Left ventricle myocardium inferior (tissue), 1 donor: ENCODE measurements at places on chromosomes 5 and 9.
A peak's percentile ranks its signal among the peaks of the same experiment; 100 is the strongest.

DNA sequence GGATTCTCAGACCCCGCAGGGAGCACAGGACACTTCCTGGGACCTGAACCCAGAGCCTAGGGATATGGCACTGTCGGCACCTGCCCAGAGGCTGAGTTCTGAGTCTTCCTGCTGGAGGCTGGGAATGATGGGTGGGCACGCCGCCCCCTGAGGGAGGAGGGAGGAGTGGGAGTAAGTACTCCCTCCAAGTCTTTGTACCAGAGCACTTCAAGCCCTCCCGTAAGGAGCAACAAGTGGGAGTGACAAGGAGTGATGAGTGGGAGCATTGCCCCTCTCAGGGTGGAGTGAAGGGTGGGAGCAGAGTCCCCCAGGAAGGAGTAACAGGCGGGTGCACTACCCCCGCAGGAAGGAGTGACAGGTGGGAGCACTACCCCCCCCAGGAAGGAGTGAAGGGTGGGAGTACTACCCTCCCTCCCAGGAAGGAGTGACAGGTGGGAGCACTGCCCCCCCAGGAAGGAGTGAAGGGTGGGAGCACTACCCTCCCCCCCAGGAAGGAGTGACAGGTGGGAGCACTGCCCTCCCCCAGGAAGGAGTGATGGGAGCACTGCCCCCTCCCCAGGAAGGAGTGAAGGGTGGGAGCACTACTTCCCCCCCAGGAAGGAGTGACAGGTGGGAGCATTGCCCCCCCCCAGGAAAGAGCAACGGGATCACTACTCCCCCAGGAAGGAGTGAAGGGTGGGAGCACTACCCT is 100.1 kb downstream of the CACNA1B start:
- DNase-seq, result no peak

- no peak for DNase-seq
Measured at GRCh38 chr5:96177303-96177869, 215.7 kb upstream of the ELL2 start.

DNA sequence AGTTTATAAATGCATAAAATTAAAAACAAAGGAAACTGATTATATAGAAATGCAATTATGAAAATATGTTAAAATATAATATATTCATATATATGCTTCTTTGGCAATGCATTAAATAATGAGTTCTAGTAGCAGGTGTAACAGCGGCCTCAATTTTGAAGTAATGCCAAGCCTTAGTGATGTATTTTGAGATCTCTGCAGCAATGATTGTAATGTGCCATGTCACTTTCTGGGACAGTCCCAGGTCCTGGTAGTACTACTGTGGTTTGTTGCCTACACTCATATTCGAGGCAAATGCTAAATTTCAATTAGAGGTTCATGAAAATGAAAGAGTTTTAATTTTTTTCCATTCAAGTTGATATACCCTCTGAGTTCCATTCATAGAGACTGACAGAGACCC is 75.8 kb upstream of the ORM1 start:
- DNase-seq, result no peak

GRCh38 chr5:131239686-131240085 is 24.2 kb upstream of the CDC42SE2 start:
- DNase-seq, result no peak

- no peak for DNase-seq
Measured at GRCh38 chr5:59728356-59728755, 165.2 kb downstream of the PDE4D start.

- no peak for DNase-seq
Measured at GRCh38 chr5:79560771-79561524, 47.0 kb upstream of the HOMER1 start.

DNA sequence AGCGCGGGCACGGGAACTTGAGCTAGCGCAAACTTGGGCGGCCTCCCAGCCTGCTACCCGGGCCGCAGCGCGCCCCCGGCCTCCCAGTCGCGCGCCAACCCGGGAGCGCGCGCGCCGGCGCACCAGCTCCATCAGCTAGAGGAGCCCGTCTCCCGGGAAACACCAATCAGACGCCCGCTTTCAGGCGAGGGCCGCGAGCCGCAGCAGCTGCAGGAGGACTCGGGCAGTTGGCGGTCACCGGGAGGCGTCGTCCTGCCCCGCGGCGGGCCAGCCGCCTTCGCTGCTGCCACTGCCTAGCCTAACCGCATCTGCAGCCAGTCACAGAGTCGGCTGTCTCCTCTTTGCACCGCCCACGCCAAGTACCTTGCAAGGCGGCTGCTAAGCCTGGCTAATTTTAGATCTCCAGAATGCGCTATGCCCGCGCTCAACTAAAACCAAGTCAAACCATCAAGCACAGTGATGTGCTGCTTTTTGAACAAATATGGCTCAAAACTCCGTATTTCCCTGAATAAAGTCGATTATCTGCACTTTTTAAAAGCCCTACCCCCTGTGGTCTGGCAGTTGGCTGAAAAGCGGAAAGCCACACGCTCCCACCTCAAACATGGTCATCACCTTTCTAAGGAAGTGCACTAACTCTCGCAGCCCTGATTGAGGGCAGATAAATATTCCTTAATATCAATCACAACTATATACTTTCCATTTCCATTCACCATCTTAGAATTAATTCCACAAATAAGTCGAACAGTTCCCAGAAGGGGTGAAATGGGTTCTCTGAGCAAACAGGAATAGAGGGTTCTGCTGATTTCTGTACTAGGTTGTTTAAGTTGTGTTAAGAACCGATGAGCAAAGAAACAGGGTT is 221.8 kb downstream of the MEF2C start:
- no peak for DNase-seq

DNA sequence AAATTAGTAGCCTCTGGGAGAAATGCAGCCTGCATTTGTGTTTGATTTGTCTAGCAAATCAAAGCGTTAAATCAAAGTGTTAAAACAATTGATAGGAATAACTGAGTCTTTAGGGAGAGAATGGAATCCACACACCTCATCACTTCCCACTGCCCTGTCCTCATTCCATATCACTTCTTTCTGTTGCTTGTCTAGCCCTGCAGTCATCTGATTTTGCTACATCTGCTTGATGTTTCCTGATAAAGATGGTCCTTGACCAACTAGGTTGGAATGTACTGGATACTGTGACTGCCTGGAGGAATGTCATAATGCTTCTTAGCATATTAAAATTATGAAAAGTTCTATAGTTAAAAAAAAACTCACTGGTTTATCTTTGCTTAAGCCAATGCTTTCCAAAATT is 119.9 kb downstream of the DOCK2 start:
- DNase-seq, result no peak

DNA sequence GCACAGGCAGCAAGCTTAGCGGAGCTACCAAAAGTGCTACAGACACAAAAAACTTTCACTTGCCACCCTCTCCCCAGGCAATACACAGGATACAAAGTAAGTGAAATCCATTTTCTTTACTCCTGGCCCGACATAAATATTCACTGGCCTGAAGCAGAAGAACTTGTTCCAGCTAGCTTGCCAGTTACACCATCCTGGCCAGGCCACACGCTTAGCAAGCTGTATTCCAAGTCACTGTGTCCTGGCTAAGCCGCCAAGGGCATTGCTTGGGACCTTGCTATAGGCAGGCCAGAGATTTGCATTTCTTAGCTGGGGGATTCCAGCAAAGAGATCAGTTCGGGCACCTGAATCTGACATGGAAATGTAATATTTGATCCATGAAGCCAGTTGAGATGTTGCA is 71.0 kb upstream of the SLC1A3 start:
- DNase-seq, result peak; percentile 57

GRCh38 chr5:96074870-96075269 is 113.2 kb upstream of the ELL2 start:
- no peak for DNase-seq

DNA sequence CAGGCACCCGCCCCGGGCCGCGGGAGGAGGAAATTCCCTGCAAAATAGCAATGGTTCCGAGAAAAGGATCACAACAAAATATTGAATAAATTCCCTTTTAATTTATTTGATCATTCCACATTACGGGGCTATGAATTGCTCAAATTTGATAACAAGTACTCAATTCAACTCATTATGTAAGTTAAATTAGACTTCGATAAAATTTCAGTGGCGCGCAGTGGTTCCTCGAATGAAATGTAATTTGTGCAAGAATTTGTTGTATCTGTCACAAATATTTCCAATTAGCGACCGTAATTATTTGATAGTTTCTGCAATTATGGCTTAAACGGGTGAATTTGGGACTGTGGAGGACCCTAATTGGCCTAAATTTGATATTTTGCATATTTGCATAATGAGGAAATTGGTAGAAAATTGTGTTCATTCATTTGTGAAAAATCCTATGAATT is 76.0 kb upstream of the TBCA start:
- DNase-seq, result no peak

DNA sequence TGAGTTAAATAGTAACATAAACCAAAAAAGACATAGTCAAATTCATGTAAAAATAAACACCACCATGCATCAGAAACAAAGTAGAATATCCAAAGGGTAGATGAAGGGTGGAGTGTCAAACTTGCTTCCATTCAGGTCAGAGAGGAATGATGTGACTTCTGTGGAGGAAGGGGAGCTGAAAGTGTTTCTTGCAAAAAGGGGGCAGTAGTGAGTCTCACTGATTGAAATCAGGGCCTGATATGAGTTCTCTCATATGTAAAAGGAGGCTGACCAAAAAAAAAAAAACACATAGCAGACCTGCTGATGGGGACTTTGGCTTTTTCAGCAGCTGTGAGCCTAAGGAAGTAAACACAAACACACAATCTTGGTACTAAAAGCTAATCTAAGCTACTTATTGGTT is 38.8 kb upstream of the RGMB start:
- no peak for DNase-seq

DNA sequence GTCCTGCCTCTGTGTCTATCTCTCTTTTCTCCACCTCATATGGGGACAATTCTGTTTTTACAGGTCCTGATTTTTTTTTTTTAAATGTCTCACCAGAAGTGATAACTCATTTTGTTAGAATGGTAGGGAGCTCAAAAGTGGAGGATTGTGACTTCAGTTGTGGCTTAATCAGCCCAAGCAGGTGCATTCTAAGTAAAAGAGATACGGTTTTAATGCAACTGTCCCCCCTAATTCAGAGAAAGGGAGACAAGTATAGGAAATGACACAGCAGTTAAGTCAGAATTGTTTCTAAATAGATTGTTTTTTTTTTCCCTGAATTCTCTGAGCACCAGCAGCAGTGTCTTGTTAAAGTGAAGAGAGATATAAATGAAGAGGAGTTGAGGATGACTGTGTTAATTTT is 24.5 kb downstream of the MAST4 start:
- DNase-seq, result no peak

DNA sequence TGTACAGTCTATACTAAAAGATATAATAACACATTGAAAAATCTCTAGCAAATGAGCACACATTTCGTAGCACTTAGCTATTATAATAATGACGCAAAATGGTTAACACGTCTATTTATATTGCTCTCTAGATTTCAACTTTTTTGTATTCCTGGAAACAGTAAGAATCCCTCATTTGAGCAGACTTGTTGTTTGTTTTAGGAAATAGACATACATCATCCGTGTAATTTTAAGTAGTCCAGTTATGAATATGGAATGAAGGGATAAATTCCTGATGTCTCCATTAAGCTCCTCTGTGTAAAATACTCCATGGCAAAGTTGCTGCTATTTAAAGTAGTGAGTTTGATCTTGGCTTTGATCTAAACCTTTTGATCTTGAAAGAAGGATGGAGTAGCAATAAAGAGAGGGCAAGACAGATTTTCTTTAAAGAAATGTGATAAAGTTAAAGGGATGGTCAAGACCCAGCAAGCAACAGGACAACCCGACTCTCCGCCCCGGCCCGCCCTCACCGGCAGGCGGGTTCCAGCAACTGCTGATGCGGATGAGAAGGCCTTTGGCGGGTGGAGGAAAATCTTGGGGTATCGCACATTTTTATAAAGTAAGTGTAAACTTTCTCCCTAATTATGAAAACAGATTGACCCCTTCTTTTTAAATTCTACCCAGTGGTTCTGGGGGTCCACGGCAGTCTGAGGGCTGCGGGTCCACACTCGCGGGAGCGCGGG is 277.4 kb downstream of the AOPEP start:
- DNase-seq, result peak; percentile 66

DNA sequence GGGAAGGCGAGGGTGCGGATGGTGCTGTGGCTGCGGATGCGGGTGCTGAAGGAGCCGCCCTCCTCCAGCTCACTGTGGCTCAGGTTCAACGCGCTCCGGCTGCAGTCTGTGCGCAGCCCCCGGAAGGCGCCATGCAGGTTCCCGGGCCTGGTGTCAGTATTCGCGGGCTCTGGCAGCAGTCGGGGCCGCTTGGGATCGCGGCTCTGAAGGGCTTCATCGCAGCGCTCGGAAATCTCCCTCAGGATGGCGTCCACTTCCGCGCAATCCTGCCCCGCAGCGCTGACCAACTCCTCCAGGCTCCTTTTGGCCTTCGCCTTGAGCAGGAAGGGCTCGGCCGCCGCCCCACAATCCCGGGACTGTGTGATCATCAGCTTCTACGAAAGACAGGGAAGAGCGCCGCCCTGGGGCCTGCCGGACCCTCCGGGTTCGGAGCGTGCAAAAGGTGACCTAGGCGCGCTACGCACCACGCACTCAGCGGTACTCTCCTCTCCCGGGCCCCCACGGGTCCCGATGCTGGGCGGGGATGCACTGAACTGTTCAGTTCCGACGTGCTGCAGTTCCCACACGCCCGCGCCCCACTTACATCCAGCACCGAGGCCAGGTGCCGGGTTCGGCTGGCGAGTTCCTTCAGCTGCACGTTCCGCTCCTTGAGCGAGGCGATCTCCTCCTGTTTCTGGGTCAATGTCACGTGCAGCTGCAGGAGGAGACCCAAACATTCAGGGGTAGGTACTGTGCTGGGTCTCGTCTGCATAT is 6.5 kb downstream of the MCIDAS start:
- no peak for DNase-seq

GRCh38 chr9:134357631-134358025 is 31.4 kb downstream of the RXRA start:
- DNase-seq, result no peak

DNA sequence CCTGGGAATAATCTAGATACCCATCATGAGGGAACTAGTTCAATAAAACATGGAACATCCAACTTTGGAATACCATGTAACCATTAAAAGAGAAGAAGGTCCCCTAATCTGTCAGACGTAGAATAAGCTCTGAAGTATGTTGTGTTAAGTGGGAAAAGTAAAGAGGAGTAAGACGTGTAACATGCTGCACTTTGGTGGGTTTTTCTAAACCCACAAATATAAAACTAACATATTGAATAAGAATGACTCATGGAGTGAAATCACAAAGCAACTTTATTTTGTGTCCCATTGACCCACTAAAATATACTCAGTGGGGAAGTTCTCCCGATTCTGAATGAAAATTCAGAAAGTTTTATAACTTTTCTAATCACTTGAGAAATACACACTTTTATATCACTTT is 67.9 kb upstream of the PIK3R1 start:
- DNase-seq, result no peak
